ENCODE measurements at places on chromosomes 4 and X.

GRCh38 chrX:136468391-136469103 is 19.2 kb upstream of the BRS3 start:
- no peak for DNase-seq

GRCh38 chrX:155242300-155242699 is 22.0 kb downstream of the RAB39B start:
- DNase-seq = no peak

- no peak for DNase-seq
Observed at GRCh38 chr4:76010576-76010975, 3.3 kb upstream of the CXCL9 start.

DNA sequence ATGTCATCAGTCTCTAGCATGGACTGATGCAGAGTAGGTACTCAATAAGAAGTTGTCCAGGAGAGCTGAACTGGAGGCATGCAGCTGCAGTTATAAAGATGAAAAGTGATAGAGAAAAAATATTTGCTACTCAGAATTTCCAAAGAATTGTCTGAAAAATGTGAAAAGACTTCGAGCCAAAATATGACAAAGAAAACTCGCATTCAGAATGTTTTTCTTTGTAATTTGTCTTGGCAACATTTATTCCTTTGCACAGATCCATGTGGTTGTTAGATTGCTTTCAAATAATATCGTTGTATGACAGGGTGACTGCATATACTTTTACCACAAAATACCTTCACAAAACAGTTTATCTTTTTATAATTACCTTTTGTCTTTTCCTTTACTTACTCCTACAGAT is 128.0 kb upstream of the SLC4A4 start:
- peak; percentile 64 for DNase-seq

- DNase-seq = no peak
Observed at GRCh38 chr4:43357252-43357974, 464.9 kb downstream of the GRXCR1 start.

- peak; percentile 13 for DNase-seq
Observed at GRCh38 chrX:46294234-46294633, 251.0 kb downstream of the ZNF674 start.

DNA sequence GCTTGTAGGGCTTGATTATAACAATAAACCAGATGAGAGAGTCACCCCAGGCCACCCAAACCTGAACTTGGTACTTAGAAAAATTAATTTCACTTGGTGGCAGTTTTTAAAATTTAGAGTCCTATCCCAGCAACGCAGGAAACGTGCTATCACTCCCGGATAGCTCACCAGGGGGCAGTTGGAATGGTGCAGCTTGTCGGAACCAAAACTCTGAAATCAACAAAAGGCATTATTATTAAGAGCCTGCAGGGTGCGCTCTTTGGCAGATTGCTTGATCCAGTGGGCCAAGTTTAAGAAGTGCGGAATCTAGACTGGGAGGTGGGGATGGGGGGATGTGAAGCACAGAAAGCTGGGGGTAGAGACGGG is 2.4 kb downstream of the FRAS1 start:
- DNase-seq = peak; percentile 59

GRCh38 chrX:45007598-45007997 is 134.6 kb downstream of the KDM6A start:
- no peak for DNase-seq

- DNase-seq = no peak
Observed at GRCh38 chr4:61938250-61938846, 738.2 kb downstream of the ADGRL3 start.

DNA sequence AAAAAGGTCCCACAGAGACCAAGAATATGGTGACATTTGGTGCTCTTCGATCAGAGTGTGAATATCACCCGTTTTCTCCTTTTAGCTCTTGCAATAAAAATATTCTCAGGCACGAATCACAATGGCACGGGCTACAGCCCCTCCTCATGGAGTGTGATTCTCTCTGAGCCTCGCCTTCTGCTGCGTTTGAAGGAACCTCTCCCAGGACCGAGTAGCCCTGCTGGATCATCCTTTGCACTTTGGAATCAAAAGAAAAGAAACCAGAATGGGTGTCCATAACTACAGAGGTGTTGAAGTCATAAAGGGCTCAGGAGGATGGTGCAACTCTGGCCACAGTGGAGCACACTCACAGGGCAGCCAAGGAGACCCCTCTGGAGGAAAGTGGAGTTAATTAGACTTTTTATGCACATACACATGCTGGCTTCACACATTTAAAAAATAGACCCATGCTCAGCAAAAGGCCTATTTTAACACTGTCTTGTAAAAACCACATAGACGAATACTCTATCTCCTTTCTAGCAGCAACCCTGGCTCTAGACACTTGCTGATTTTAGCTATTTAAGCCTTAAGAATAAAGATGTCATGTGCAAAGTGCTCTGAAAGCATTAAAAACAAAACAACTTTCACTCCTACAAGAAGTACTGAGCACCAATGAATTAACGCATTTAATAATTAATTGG is 19.1 kb downstream of the MAML3 start:
- no peak for DNase-seq

GRCh38 chr4:75726577-75726976 is 2.2 kb downstream of the USO1 start:
- no peak for DNase-seq

DNA sequence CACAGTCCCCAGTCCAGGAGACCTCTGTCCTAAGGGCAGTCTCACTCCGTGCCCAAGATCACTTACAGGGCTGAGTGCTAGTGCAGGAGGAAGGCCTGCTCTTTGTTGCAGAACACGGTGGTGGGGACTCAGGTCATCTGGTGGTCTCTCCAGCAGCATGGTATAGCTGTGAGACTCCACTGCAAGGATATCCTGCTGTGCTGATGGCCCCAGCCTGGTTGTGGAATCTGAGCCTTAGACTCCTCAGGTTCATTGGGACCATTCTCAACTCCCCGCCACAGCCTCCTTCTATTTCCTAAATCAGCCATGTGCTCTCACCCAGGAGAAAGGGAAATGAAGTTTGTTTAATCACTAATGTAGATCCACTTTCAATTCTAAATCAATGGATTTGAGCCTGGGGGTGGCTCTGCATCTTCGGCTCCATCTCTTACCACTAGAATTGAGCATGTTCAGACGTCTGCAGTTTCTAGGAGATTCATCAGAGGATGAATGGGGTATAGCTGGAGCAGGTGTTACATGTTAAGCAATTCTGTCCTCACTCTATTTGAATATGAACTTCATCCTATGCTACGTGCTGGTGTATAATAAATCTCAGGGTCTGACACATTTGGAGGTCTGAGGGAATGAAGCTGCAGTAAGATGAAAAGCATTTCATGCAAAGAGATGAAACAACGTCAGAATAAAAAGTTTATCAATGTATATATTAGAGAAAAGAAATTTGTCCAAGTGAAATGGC is 189.2 kb downstream of the MGST2 start:
- no peak for DNase-seq

DNA sequence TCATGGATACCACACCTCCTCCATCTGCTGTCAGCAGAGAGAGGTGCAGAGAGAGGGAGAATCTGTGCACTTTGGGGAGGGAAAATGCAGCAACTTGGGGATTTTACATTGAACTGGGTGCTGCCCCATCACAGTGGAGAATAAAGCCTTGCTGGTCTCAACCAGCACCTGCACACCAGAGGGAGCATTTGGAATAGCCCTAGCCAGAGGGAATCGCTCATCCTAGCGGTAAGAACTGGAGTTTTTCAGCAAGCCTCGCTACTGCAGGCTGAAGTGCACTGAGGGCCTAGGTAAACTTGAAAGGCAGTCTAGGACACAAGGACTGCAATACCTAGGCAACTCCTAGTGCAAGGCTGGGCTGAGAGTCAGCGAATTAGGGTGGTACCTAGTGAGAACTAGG is 148.7 kb downstream of the KDR start:
- no peak for DNase-seq

DNA sequence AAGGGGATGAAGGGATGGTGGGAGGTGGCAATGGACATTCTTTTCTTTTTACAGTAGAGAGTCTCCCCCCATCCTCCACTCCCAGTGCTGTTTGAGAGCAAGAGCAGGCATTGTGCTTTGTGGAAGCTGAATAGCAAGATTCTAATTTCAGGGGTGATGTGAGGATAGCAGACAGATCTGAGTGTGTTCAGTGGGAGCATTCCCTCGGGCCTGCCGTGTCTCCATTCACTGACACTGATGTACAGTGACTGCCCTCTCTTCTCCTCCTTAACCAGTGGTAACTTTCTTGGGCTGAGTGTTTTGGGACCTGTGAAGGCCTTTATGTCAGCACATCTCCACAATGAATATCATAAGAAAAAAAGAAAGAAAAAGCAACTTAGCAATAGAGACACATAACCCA is 396.6 kb upstream of the RPS6KA3 start:
- DNase-seq = no peak

DNA sequence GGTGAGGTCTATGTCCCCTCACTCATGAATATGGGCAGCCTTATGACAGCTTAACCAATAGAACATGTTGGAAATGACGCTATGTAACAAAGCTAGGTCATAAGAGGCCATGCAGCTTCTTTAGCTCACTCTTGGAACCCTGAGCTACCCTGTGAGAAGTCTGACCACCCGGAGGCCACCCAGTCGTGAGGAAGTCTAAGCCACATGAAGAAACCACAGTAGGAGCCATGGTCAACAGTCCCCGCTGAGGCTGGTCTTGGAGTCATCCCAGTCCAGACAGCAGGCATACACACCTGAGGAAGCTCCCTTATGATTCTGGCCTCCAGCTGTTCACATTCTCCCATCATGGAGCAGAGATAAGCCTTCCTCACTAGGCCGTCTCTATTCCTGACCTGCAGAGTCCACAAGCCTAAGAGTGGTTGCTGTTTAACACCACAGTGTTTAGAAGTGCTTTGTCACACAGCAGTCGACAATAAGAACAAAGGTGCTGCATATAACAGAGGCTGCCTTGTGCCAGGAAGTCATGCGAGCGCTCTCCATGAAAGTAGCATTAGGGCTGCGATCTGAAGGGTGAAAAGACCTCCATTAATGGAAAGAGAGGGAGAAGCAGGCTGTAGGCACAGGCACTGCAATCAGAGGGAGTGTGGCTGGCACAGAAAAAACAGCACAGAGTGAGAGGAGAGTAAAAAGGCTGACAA is 38.2 kb downstream of the TSPAN5 start:
- DNase-seq = no peak

DNA sequence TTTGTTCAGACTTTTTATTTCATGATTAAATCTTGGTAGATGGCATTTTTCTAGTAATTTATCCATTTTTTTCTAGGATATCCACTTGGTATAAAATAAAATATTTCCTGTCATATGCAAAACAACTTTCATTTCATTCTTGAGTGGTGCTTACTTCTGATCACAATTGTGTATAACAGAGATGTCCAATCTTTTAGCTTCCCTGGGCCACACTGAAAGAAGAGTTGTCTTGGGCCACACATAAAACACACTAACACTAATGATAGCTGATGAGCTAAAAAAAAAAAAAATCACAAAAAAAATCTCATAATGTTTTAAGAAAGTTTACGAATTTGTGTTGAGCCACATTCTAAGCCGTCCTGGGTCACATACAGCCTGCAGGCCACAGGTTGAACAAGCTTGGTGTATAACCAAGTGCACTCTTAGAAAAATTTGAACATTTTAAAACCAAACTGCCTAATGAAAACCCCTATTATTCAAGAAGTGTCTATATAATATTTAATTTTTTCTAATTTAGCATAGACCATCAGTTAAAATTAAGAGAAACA is 41.3 kb upstream of the SPP1 start:
- no peak for DNase-seq

GRCh38 chrX:42948723-42949657 is 171.0 kb upstream of the PPP1R2C start:
- no peak for DNase-seq

GRCh38 chrX:105552395-105552794 is 269.9 kb upstream of the NRK start:
- peak; percentile 20 for DNase-seq

DNA sequence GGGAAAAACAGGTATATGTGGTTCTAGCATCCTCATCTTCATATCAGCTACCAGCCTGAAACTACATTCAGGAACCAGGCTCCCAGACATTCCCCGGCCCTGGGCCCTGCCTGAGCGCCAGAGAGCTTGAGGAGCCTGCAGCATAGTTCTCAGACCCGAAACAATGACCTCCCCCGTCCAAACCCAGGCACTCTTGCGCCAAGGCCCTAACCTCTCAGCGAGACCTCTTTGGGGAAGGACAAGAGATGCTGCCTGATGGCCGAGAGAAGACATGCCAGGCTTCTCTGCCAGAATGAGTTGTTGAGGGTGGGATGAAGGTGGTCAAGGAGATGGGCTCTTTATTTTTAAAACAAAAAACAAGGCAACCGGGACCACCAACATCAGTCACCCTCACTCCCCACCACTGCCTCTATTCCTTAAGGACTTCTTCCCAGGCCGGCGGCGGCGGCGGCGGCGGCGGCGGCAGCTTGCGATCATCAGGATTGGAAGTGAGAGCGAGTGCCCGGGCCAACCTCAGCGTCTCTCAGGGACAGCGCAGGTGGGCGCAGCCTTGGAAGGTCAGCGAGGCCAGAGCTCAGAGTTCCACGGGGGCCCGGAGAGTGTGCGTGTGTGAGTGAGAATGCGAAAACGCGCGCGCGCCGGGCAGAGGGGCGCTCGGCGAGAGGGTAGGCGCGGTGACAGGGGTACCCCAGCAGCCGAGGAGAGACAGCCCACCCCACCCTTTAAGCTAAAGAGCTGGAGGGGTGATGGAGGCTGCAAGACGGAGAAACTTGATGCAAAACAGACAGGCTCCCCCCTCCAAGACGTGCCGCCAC is 601 bp downstream of the INPP4B start:
- DNase-seq = no peak

DNA sequence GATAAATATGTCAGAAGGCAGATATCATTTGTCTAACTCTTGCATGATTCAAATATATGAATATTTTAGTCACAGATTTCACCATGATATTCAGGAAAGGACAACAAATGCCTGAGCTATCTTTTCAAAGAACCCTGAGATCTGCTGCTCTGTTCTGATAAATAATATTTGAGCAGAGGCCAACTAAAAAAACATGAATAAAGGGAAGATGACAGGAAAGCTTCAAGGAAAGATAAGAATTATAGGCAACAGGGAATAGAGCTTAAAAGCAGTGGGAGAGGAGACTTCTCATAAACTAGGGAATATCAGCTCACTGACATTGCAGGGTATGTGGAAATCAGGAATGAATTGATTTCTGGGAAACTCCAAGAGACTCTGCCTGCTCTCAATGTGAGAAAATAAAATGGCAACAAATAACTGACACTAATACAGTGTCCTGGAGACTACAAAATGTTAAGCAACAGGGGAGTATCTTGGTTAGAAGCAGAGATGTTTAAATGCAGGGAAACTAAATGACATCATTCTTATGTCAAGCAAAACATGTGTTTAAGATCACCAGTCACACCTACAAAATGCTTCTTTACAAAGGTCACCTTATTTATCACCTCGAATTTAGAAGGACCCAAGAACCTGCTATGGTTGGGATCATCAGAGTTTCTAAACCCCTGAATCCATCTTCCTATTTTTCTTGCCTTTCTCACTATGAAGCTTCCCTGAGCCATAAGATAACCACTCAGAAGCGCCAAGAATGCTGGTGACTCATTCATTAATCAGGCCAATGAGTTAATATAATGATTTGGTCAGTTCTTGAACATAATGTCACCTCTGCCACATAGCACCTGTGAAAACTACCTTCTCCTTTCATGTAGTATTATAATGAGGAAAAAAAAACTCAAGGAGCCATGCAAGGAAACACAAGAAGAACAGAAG is 78.1 kb downstream of the NDST3 start:
- DNase-seq = peak; percentile 6

GRCh38 chr4:141858437-141858836 is 222.1 kb downstream of the IL15 start:
- no peak for DNase-seq
